Naive thymus-derived CD8-positive, alpha-beta T cell (primary cell): ENCODE measurements at places on chromosomes 12 and 14.

DNA sequence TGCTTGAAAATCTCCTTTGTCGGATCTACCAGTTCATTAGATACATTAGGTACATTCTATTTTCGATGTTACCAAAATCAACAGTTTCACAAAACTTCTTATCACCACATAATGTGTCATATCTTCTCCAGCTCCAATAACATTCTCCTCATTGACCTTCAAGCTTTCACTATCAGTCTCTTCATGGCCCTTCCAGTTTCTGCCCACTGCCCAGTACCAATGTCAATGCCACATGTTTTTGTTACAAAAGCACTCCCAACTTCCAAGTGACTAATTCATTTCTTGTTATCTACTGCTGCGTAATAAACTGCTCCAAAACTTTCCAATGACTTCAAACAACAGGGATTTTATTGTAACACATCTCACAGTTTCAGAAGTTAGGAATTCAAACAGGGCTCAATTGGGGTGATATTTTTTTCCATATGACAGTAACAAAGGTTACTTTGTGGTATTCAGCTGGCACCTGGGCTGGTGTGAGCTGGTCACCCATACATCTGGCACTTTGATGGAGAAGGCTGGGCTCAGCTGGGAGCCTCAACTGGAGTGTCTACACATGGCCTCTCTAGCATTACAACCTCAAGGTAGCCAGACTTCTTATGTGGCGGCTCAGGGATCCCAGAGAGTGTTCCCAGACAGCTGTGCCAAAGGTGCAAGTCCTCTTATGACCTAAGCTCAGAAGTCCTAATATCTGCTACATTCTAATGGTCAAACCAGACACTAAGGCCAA, 6.1 kb downstream of the OR5AU1 start:
- peaks cover 2% of the 10 kb centered on the region for H3K27me3 ChIP-seq
- peaks cover 15% of the 10 kb centered on the region for H3K36me3 ChIP-seq
- DNase-seq, result no peak
- H3K4me1 ChIP-seq, result no peaks in the 10 kb centered on the region

- no peak for DNase-seq
- H3K27me3 ChIP-seq, result no peaks in the 10 kb centered on the region
- H3K36me3 ChIP-seq, result no peaks in the 10 kb centered on the region
- H3K4me3 ChIP-seq, result no peak overlapping the region
Observed at GRCh38 chr12:9843407-9843806, 16.1 kb downstream of the KLRF1 start.

DNA sequence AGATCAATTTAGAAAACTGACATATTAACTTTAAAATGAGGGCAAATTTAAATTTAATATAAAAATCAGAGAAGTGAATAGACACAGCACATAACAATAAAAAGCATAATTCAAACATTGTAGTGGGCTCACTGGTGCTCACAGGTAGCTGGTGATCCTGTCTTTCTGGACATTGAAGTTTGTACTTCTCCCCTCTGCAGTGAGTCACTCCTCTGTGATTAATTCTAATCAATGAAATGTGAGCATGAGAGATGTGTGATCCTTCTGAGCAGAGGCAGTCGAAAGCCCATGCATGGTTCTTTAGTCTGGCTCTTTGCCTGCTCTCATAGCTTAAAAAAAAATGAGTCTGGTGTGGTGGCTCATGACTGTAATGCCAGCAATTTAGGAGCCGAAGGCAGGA, 59.0 kb upstream of the RERGL start:
- H3K4me1 ChIP-seq, result no peaks in the 10 kb centered on the region
- no peak overlapping the region for H3K27ac ChIP-seq
- H3K4me3 ChIP-seq, result no peak overlapping the region
- no peaks in the 10 kb centered on the region for H3K36me3 ChIP-seq
- H3K27me3 ChIP-seq, result no peaks in the 10 kb centered on the region

DNA sequence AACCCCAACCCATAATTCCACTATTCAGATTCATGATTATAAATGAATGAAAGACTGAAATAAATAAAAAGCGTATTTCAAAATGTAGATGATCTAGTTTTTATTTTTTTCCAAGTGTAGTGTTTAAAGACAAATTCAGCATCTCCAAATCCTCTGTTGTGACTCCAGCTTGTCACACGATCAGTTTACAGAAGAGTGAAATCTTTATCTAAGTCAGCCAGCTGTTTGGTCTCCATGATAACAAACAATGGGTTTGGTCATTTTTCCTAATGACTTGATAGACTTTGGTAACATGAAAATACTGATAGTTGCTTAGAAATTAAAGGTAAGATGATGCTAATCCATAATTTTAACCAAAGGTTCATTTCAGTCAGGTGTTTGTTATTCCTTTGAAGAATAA, 114.5 kb upstream of the RASSF8 start:
- H3K27me3 ChIP-seq, result no peaks in the 10 kb centered on the region
- peaks cover 7% of the 10 kb centered on the region for H3K4me1 ChIP-seq
- H3K36me3 ChIP-seq, result no peaks in the 10 kb centered on the region
- no peak overlapping the region for H3K27ac ChIP-seq
- H3K4me3 ChIP-seq, result no peak overlapping the region

DNA sequence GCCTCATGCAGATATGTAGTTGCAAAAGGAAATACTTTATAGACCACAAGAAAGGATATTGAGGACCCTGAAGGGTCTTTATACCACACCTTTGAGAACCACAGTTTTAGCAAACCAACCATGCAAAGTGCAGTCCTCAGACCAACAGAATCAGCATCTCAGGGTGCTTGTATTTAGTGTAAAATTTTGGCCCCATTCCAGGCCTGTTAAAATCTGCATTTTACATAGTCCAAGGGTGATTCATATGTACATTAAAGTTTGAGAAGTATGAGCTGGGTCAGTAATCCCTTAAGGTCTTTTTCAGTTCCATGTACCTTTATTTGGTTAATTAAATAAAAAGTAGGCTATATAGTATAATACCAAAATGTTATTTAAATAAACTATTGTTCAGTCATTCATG, 91.2 kb downstream of the WNK1 start:
- no peak overlapping the region for H3K4me3 ChIP-seq
- no peaks in the 10 kb centered on the region for H3K27me3 ChIP-seq
- H3K27ac ChIP-seq, result no peak overlapping the region
- H3K36me3 ChIP-seq, result peaks cover 64% of the 10 kb centered on the region

DNA sequence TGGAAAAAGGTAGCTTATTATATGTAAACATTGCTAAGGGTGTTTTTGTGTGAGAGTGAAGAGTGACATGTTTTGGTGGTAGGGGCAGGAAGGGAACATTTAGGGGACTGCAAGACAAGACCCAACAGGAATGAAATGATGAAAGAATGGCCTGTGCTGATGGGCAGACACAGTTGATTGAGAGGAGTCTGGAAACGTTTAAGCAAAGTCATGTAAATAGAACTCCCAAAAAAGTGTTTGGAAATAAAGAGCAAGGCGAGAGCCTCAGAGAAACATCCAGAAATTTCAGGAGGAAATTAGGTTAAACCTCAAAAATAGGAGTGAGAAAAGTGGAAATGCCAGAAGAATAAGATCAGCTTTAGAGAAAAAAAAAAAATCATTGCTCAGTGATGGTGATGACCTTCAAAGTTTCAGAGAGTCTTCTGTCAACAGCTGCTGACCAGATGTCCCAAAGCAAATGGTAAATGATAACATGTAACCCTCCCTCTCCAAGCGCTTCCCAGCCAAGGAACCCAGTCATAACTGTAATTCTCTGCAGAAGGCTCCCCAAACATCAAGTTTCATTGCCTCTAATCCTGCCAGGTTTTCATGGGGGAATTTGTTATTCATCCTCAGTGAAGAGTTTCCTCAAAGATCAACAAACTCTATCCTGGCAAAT, 223.2 kb upstream of the FAR2 start:
- DNase-seq, result no peak
- no peaks in the 10 kb centered on the region for H3K4me1 ChIP-seq
- H3K4me3 ChIP-seq, result no peak overlapping the region
- H3K27me3 ChIP-seq, result no peaks in the 10 kb centered on the region
- H3K27ac ChIP-seq, result no peak overlapping the region

- no peak for DNase-seq
- H3K4me1 ChIP-seq, result peaks cover 28% of the 10 kb centered on the region
- H3K27me3 ChIP-seq, result no peaks in the 10 kb centered on the region
- H3K36me3 ChIP-seq, result peaks cover 64% of the 10 kb centered on the region
- H3K4me3 ChIP-seq, result peak overlapping the region; percentile 91
- H3K27ac ChIP-seq, result peak overlapping the region; percentile 88
Observed at GRCh38 chr12:10385166-10385613, 4.7 kb downstream of the KLRK1 start.

DNA sequence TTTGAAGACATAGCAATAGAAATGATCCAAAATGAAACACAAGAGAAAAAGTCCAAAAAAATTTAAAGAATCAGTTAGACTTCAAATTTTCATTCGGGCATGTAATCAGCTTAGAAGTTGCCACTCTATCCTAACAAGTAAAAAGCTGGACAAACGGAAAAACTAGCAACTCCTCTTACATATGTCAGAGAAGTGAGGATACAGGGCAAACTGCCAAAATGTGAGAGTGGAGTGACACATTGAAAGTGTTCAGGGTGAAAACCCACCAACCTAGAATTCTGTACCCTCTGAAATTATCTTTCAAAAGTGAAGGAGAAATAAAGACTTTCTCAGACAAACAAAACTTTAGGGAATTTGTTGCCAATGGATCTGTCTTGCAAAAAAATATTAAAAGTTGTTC, 42.0 kb upstream of the CHPT1 start:
- no peak overlapping the region for H3K4me3 ChIP-seq
- no peaks in the 10 kb centered on the region for H3K36me3 ChIP-seq
- no peak for DNase-seq
- H3K27ac ChIP-seq, result no peak overlapping the region
- no peaks in the 10 kb centered on the region for H3K4me1 ChIP-seq
- H3K27me3 ChIP-seq, result peaks cover 4% of the 10 kb centered on the region
